ENCODE measurements at places on chromosomes 6 and 20. TPM values are rescaled to one million over a fixed set of nuclear protein-coding genes. Genes with fewer than 3 reads are reported as not detected.

- no peak for DNase-seq
Observed at GRCh38 chr6:56514395-56514794, 128.3 kb downstream of the DST start.

GRCh38 chr6:28960846-28961500 is 37.2 kb upstream of the TRIM27 start:
- no peak for DNase-seq

DNA sequence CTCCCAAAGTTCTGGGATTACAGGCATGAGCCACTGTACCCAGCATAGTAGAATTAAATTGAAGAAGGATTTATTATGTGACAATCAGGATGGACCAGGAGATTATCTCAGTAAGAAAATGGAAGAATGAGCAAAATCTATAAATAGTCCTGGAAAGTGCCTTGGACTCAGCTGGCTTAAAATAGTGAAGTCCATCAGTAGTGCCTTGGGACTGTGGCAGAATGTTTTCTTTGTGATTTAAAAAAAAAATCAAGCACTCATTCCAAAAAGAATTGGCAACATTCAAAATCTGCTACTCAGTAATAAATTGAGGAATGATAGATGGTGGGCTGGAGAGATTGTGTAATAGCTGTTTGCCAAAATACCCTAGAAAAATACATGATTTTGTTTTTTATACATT is 37.0 kb upstream of the MAS1 start:
- DNase-seq, result no peak

KCNQ5 gene
- polyA plus RNA-seq, result 5.4 TPM

DNA sequence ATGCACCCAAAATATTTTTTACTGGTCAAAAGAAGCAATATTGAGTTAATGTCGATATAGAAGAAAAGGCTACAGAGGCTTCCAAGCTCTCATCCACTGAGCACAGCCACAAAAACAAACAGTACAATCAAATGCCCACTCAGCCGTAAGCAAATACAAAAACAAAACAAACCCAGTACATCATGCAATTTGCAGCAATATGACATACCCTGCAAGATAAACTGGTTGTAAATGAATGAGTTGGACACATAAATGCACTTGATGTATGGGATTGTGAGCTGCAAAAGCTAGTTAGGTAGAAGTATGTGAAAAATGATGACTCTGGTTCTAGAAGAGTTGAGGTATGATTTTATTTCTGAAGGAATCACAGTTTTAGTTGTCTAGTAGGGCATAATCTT is 83.9 kb downstream of the SESN1 start:
- DNase-seq, result no peak

PRDM13 gene
- not detected for polyA plus RNA-seq

DNA sequence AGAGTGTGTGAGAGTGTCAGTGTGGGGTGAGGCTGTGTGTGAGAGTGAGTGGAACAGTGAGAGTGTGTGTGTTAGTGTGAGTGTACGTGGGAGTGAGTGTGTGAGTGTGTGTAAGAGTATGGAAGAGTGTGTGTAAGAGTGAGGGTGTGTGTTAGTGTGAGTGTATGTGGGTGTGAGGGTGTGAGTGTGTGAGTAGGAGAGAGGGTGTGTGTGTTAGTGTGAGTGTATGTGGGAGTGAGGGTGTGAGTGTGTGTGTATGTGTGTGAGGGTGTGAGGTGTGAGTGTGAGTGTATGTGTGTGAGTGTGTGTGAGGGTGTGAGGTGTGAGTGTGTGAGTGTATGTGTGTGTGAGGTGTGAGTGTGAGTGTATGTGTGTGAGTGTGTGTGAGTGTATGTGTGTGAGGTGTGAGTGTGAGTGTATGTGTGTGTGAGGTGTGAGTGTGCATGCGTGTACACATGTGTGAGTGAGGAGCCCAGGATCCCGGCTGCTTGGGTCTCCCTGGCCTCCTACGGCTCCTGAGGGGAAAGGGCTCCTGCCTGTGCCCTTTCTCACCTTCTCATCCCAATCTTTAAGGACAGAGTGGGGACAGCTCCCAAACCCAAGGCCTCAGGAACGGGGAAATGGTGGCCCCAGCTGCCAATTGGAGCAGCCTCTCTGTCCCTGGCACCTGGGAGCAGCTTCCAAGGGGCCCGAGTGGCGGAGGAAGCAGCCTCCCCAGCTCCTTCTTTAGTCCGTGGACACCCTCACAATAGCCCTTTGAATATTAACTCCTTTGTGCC is 100.2 kb downstream of the PSMB1 start:
- no peak for DNase-seq

FRK gene
- polyA plus RNA-seq, result not detected

BPIFA1 gene
- not detected for polyA plus RNA-seq

GRCh38 chr6:134082191-134082590 is 29.8 kb upstream of the SLC2A12 start:
- peak; percentile 25 for DNase-seq

DNA sequence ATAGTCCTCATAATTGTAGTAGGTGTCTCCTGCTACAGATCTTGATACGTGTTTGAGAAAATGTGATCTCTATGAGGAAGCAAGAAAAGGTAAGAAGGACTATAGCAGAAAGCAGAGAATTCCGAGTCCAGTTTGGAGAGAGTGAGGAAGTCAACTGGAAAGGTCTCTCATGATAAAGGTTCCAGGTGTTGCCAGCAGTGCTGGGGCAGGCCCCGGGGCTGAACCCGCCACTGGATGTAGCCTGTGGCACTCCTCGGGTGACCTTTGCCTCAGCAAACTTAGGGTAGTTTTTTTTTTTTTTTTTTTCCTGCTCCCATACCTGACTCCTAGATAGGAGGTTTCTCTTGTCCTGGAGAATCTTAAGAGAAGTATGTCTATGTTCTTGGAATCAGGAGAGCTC is 62.8 kb downstream of the FAM120B start:
- DNase-seq, result no peak

DNA sequence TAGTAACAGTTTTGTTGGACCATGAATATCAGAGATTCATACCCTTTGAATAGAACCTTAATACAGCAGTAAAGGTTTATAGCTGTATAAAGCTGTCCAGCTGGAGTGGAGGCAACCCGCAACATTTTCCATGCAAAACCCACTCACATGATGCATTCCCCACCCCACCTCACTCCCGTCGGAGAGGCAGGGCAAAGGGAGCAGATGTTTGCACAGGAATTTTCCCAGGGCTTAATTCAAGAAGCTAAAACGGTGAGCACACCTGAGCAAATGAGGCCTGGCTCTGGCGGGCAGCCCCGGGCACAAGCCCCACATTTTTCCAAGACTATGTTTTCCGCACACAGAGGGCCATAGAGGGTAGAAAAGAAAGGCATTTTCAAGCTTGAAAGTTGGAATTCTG is 191.7 kb downstream of the FOXC1 start:
- no peak for DNase-seq

DNA sequence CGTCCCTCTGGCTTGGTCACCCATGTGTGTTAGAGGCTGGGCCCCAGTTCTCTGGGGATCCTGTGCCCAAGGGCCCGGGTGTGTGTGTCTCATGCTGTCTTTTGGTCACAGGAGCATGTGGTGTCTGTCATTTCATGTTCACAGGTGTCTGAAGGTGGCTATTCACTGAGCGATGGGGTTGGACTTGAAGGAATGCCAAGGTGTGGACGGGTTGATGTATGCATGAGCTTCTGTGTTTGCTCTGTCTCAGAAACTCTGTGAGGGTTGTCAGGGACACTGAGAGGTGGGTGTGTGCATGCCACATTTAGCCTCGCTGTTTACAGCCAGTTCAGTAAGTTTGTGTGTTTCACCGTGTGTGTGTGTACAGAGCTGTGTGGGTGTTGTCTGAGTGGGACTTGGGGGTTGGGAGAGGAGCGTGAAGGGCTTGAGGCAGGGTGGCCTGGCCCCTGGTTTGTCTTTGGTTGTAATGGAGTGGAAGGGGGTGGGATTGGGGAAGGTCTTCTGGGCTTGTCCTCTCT is 1.2 kb downstream of the DDR1 start:
- DNase-seq, result no peak

ADGRF5 gene
- polyA plus RNA-seq, result not detected

- DNase-seq, result no peak
Observed at GRCh38 chr20:31704225-31705119, 18.2 kb downstream of the BCL2L1 start.

GRCh38 chr20:20894753-20895152 is 182.3 kb upstream of the RALGAPA2 start:
- no peak for DNase-seq

FNDC11 gene
- 0.08 TPM for polyA plus RNA-seq
